ENCODE measurements at places on chromosomes 5 and 9.

DNA sequence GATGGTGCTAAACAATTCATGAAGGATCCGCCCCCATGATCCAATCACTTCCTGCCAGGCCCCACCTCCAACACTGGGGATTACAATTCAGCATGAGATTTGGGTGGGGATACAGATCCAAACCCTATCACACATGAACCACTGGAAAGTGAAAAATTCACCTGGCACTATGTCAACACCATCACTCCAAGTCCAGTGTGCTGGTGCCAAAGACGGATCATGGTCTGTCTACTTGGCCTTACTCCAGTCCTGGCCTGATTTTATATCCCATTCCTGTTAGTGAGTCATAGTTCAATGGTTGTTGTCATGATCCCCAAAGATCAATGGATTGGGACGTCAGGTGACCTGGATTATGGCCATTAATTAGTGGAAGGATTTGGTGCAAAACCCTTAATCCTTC lies 147.4 kb upstream of the RPS23 start:
- DNase-seq = peak; percentile 46

DNA sequence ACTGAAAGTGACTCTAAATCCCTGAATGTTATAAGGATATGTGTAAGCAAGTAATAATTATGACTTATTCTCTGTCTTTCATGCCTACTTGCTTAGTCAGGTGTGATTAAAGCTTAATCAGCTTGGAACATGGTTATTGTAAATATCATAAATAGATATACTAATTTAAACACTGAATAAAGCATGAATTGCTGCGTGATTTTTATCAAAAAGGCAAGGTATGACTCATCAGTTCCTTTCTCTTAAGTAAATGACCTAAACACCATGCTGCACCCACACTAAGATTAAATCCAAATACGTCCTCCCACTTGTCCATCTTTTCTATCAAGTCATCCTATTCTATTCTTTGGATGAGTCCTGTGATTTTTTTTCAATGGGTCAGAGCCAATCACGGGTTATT lies 124.6 kb upstream of the MTAP start:
- no peak for DNase-seq

DNA sequence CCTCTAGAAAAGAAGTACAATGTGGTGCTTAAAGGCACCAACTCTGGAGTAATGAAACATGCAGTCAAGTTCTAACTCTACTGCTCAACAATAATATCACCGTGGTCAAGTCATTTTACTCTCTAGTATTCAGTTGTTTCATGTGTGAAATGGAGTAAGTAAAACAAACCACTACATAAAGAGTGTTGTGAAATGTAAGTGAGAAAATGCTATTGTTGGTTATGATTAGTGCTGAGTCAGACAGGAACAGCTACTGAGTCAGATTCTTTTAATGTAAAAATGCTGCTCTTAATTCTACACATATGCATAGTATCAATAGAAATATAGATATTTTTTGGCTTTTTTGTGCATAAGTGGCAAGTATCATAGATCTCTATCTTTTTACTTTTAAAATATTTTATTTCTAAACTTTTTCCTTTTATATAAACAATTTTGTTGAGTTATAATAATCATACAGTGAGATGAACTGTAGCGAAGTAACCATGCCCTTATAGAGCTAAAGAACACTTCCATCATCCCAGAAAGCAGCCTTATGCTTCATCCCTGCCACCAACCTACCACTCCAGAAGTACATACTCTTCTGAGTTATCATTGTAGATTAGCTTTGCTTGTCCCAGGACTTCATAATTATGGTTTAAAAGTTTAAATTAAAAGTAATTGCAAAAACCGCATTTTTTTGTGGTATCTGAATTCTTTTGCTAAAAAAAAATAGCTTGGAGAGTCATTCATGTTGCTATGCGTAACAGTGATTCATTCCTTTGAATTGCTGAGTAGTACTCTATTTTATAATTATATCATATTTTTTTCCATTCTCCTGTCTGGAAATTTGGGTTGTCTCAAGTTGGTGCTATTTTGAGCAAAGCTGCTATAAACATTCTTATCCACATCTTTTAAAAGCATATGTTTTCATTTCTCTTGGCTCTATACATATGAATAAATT lies 548.2 kb upstream of the CLINT1 start:
- no peak for DNase-seq

DNA sequence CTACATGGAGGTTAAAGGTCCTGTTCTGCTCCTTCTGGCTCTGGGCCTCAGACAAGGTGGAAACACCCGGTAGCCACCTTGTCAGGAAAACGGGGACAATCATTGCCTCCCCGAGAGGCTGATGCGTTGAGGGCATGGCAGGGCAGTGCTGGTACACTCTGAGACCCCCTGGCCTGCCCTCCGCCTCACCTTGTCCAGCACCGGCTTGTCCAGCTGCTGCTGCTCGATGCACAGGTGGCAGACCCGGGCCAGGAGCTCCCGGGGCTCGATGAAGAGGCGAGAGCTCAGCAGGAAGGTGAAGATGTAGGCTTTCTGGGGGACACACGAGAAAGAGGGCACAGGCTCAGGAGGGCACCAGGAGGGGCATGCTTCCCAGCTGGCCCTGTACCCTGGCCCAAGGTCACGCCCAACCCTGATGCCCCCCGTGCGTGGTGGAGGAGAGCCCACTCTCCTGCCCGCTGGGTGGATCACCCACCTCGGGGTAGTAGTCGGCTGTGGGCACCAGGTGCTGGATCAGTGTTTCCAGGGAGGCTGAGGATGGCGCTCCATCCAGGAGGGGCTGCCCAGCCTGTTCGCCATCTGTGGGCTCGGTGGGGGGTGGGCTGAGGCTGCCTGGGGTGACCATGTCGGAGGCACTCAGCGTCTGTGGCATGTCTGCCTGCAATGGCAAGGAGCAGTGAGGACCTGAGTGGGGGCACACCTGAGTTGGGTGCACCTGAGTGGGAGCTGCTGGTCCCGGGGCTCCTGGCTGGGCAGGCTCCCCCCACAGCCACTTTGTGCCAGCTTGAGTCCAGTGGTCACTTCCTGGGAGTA lies 66.0 kb upstream of the RNF130 start:
- no peak for DNase-seq

DNA sequence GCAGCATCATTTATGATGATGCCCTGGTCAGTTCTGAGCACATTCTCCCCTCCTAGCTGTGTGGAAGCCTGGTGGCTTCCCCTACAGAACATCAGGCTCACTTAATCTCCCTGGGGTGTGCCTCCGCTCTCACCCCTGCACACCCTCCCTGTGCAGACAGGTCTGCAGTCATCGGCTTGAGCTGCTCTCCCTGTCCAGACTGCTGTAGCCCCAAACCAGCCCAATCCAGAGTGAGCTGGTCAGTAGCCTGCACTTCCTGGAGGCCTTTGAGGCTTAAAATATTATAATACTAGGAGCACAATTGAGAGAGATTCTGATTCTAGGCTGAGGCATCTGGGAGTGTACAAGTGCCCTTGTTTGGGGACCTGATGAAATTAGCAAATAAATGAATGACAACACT lies 60.2 kb downstream of the PPARGC1B start:
- no peak for DNase-seq

DNA sequence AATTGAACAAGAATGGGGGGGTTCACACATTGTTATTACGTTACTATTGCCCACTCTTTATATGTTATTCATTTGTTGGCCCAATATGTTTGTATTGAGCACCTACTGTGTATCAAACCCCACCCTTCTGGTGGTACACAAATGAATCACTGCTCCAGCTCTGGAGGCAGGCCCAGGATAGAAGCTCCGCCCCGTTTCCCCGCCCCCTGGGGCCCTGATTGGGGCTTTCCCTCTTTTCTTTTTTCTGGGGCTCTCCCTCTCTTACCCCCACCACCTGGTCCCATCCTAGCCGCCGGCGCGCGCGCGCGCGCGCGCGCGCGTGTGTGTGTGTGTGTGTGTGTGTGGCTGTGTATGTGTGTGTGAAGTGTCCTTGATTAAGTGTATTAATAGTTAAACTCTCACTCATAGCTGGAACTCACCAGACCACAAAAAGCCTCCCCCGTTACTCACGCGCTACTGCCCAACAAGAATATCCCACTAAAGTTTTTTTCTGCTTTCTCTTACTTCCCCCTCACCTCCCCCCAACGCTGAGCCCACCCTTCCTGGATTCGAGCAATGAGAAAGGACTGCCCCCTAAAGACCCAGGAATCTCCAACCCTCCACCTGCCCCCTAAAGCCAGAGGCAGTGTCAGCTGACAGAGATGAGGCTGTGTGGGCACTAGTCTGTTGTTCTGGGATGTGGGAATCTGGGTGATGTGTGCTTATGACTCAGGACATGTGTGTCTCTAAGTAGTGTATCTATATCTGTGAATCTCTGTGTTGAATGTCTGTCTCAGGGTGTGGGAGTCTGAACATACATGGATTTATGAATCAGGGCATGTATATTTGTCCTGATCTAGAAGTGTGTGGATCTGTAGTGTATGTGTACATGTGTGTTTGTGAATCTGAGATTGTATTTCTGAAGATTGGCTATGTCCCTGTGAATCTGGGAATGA lies 4.0 kb downstream of the CXXC5 start:
- peak; percentile 76 for DNase-seq

DNA sequence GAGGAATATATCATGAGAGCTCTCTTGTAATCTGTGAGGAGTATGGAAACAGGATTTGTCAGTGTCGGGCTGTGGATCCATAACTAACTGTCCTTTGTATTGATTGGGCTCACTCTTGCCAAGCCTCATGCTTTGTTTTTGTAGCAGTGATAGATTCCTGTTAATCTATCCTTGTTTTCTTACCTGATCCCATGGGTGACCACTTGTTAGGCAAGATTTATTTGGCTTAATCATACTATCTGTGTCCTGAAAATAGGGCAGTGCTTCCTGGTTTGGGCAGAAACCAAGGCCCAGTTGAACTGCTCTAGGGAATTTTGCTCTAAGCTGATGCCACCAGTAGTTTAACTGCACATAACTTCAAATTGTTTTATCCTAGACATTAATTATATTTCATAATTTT lies 6.1 kb downstream of the NDFIP1 start:
- no peak for DNase-seq

GRCh38 chr5:133247151-133247709 lies 195.4 kb downstream of the HSPA4 start:
- no peak for DNase-seq

- DNase-seq = no peak
Observed at GRCh38 chr9:124206391-124206790, 51.4 kb upstream of the NEK6 start.

GRCh38 chr5:180128671-180129261 lies 57.2 kb upstream of the RNF130 start:
- no peak for DNase-seq

GRCh38 chr9:12884736-12885395 lies 110.0 kb downstream of the LURAP1L start:
- no peak for DNase-seq

DNA sequence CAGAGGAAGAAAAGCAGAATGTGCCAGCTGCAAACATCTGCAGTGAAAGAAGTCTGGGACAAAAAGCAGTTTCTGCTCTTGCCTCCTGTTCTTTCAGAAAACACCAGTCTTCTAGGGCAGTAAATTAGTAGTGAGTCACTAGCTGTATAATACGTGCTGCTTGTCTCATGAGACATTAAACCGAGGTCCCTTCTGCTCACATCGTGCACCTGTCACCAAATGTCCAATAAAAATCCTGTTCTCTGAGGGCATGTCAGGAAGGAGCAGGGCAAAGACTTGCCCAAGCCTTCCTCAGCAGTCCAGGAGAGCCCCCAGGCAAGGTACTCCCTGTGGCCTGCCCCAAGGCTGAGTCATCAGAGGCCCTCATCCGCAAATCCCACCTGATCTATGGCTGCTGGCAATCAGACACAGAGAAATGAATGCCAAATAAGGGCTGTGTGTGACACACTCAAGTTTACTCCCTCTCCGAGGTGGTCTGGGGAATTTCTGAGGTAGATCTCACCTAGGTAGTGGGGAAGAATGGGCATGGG lies 255.3 kb upstream of the SMARCA2 start:
- no peak for DNase-seq

DNA sequence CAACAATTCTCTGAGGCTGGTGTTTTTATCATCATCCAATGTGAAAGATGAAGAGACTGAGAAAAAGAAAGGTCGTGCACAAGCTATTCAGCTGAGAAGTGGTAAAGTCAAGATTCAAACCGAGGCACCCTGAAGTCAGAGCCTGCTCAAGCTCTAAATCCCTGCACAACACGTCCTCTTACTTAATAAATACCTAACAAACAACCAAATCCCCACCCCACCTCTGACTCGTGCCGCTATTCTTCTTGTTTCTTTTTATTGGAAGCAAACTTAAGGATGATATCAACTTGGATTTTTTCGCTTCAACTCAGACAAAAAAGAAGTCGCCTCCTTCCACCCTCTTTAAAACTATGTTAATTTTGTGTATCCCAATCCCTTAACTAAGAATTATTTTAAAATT lies 140.2 kb downstream of the CEP120 start:
- no peak for DNase-seq

DNA sequence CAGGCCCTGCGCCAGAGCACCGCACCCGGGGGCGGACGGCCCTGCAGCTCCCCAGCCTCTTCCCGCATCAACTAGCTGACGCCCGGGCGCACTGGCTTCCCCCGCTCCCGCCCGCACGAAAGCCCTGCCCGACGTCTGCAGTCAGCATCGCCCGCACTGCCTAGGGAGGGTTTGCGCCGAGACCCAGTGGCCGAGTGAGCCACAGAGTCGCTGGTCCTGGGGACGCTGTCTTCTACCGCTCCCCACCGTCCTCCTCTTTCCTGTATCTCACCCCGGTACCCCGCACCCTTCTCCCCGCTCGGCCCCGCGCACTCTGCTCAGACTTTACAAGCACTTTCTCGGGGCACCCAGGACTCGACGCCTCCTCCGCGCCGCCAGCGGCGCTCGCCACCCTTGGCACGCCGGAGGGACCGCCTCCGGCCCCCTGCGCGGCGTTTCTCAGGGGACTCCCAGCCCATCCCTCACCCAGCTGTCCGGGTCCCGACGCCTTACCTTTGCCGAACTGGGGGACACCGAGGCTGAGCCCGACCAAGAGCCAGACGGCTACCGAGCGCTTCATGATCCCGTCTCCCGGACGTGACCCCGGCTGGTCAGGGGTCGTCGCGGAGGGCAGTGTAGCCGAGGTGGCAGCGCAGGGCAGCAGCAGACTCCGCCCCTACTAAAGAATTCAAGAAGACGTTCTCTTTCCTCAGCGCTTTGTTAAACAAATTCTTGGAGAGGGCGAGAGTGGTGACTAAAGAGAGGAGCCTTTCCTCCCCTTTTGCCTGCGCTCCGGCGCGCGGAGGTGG lies 670 bp downstream of the EDIL3 start:
- DNase-seq = peak; percentile 43

DNA sequence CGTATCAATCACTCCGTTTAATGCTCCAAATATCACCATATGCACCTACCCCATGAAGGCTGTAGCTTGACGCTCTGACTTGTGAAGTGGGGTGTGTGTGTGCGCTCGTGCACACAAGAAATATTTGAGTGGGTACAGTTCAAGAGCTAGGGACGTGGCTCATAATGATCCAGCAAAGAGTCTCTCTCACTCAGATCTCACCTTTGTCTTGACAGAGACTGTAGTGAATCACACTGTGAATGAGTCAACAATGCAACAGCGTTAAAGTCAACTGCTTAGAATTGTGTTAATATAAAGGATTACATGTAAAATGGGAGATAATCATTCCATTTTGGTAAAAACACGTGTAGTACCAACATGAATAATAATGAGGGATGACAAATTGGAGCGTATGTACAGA lies 119.4 kb downstream of the MED27 start:
- no peak for DNase-seq

GRCh38 chr9:125476645-125477044 lies 215.0 kb downstream of the GAPVD1 start:
- no peak for DNase-seq

- no peak for DNase-seq
Observed at GRCh38 chr9:71703172-71703872, 65.0 kb downstream of the CEMIP2 start.

GRCh38 chr5:154059583-154059982 lies 20.8 kb downstream of the MFAP3 start:
- no peak for DNase-seq

Data from right cardiac atrium (tissue), 5 donors.